ENCODE measurements at places on chromosomes 6 and 20.

DNA sequence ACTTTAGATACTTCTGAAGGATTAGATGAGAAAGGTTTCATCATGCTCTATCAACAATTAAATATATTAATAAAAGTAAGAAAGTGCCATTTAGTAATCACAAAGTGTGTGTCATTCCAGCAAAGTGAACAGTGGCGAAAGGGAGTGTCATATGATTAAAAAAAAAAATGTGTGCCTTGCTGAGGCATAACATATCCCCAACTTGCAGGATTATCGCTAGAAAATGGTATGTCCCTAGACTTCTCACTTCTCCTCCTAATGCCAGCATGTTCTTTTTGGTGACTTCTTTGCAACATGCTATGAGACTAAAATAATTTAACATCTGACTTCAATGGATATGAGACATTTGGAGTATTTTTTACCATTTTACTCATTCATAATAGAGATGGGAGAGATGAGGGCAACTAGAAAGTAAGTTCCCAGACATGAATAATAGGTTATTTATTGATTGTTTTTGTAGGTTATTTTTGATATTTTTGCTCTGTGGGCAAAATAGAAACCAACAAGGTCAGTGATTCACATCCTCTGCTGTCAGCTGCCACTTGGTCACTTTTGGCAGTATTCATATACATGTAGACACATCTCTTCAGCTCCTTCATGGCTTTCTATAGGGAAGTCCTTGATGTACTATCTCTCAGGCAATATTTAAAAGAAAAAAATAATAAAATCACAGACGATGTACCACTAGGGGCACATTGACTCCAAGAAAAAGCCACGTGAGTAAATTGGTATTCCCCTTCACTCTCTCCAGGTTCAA lies 370.1 kb downstream of the BMP2 start:
- no peak for DNase-seq

GRCh38 chr6:87731818-87732661 lies 30.0 kb upstream of the AKIRIN2 start:
- DNase-seq = peak; percentile 87

DNA sequence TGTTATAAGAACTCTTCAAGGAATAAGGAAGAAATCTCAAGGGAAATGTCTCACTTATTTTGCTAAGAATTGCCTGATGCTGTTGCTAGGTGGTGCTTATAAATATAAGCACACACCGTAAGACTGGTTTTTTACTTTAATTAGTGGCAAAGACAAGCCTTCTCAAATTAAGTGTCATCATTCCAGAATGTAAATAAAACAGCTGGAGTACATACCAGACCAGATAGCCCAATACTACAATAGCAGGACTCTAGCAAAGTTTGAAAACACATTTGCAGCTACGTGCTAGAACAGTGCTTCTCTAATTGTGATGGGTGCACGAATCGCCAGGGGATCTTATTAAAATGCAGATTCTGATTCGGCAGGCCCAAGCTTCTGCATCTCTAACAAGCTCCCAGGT lies 6.8 kb downstream of the CNKSR3 start:
- no peak for DNase-seq

DNA sequence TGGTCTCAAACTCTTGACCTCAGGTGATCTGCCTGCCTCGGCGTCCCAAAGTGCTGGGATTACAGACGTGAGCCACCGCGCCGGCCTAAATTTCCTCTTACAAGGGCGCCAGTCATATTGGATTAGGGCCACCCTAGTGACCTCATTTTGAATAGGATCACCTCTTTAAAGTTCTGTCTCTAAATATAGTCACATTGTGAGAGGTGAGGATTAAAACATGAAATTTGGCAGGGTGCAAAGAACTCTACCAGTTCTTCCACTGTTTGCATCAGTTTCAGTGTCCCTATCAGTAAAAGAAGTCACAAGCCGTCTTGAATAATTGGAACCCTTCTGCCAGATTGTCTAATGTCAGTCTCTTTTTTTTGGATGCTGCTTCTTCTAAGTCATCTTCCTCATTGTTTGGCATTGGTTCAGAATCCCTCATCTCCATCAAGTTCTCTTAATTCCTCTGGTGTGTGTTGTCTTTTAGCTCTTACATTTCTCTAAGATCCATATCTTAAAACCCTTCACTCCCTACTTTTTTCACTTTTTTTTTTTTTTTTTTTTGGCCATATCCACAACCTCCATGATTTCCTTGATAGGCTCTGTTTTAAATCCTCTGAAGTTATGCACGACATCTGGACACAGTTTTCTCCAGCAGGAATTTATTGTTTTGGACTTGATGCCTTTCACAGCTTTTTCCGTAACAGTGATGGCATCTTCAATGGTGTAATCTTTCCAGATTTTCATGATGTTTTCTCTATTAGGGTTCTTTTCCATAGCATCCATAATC lies 56.8 kb downstream of the NCOA3 start:
- no peak for DNase-seq

- no peak for DNase-seq
Measured at GRCh38 chr6:153849072-153849779, 189.8 kb upstream of the OPRM1 start.

DNA sequence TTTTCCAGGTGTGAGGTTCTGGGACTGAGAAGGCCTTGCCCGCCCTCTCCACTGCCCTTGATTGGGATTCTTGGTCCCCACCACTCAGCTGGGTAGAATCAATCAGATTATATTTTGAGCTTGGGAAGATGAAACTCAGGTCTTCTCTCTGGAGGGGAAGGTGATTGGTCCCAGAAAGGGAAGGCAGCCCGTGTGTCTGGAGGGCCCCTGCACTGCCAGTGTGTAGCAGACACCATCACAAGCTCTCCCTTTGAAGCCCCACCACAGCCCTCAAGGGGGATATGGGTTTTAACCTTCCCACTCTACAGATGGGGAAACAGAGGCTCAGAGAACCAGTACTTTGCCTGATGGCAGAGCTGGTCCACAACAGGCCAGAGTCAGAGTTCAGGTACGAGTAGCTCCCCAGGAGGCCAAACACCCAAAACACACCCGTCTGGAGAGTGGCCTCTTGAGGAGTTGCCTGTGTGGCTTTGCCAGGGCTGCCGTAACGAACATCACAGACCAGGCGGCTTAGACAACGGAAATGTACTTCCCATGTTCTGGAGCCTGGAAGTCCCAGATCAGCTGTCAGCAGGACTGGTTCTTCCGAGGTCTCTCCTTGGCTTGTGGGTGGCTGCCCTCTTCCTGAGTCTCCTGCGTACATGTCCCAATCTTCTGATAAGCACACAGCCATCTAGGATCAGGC lies 205.6 kb downstream of the SYNDIG1 start:
- no peak for DNase-seq

- peak; percentile 91 for DNase-seq
Measured at GRCh38 chr6:27251112-27251605, 3.7 kb downstream of the PRSS16 start.

DNA sequence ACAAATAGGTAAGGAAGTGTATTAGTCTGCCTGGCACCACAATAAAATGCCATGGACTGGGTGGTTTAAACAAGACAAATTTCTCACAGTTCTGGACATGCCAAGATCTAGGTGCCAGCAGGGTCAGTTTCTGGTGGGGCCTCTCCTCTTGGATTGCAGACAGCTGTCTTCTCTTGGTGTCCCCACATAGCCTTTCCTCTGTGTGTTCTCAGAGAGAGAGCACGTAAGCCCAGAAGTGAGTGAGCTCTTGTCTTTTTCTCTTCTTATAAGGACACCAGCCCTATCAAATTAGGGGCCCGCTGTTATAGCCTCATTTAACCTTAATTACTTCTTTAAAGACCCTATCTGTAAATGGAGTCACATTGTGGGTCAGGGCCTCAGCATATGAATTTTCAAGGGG lies 28.3 kb downstream of the SMPDL3A start:
- no peak for DNase-seq

- no peak for DNase-seq
Measured at GRCh38 chr6:96899451-96899998, 1.8 kb upstream of the NDUFAF4 start.

DNA sequence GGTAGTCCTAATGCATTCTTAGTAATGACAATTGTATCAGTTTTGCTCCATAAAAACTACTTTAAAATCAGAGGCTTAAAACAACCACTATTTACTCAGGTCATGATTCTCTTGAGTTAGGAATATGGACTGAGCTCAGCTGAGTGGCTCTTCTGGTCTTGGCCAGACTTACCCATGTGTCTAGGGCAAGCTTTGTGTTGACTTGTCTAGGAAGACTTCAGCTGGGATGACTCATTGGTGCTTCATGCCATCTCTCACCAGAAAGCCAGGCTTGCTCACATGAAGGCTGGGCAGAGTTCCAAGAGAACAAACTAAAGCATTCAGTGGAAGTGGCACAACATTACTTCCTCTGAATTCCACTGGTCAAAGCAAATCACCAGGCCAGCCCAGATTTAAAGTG lies 155.3 kb downstream of the DHX35 start:
- no peak for DNase-seq

DNA sequence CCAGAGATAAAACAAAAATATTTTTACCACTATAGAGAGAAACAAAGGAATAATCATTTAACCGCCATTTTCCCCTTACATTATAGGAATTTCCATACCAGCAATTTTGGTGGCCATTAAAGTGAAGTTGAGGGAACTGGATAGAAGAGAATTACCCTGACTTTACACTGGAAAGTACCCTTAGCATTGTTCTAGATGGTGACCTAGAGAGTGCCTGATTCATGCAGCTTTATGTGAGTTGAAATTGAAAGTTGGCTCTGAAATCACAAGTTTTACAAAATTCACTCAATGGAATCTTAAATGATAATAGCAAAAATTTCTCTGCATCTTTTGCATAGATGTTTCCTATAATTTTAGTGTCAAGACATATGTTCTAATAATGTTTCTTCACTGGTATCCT lies 55.7 kb upstream of the PREP start:
- peak; percentile 68 for DNase-seq

DNA sequence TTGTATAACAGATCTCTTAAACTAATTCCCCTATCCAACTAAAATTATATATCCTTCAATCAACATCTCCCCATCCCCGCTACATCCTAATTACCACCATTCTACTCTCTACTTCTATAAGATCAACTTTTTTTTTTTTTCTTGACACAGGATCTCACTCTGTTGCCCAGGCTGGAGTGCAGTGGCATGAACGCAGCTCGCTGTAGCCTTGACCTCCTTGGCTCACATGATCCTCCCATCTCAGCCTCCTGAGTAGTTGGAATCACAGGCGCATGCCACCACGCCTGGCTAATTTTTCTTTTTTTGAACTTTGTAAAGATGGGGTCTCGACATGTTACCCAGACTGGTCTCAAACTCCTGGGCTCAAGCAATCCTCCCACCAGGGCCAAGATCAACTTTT lies 5.0 kb downstream of the DNAAF9 start:
- no peak for DNase-seq

DNA sequence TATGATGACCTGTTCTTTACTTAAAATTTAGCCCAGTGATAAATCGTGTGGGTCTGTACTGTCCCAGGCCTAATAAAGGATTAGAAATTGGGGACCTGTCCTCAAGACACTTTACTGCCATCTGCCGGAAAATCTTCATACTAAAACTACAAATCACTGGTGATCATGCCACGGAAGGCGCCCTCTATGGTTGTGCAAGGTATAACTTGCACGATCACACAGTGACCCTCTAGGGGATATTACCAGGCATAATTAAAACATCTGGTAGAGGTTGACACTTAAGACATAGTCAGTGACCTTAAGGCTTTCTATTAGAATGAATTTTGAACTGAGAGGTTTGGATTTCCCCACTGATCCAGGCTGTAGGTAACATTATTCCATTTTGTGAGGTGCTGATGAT lies 172.6 kb downstream of the BMP2 start:
- DNase-seq = peak; percentile 6

DNA sequence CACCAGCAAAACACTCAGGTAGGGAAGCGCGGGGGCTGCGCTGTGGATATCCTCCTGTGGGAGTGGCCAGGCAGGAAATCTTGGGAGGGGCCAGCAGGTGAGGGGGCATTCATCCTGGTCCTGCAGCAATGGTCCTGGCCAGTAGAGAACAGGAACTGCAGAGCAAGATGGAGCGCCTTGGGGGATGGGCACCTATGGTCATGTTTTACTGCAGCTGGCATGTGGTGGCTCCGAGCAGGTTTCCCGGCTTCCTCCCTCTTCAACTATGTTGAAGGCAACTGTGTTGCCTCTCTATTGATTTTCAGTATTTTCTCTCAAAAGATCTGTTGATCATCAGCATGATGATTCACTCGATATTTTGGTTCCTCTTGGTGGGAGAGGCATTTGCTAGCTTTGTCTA lies 70.9 kb downstream of the SNAP91 start:
- no peak for DNase-seq

GRCh38 chr6:34904990-34905613 lies 16.0 kb downstream of the ANKS1A start:
- no peak for DNase-seq

- DNase-seq = no peak
Measured at GRCh38 chr6:128282961-128283360, 237.4 kb downstream of the PTPRK start.

- no peak for DNase-seq
Measured at GRCh38 chr6:136312975-136313374, 23.3 kb upstream of the BCLAF1 start.

DNA sequence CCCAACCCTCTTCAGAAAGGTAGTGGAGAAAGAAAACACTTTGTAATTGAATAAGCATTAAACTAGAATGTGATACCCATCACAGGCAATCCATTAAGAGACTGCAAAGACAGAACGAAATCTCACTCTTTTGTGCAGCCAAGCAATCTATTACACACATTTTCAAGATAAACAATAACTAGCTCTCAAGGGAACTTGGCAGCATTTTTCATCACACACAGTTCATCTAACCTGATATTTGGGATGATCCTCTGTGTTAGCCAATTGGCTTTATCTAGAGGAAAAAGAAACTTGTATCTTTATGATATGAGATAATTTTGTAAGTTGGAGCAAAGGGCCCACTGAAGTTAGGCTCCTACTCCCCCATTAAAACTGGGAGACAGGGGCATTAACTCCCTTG lies 1.5 kb upstream of the GZF1 start:
- DNase-seq = no peak

DNA sequence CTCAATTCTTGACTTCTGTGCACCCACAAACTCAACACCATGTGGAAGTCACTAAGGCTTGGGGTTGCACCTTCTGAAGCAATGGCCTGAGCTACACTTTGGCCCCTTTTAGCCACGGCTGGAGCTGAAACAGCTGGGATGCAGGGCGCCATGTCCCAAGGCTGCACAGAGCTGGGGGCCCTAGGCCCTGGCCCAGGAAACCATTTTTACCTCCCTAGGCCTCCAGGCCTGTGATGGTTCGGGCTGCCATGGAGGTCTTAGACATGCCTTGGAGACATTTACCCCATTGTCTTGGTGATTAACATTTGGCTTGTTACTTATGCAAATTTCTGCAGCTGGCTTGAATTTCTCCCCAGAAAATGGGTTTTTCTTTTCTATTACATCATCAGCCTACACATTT lies 86.9 kb downstream of the MTFR2 start:
- no peak for DNase-seq

All from GM12865 (cell line).